ENCODE measurements at places on chromosomes 2 and 18.

- no peak for DNase-seq
Observed at GRCh38 chr2:9975805-9976447, 24.4 kb downstream of the GRHL1 start.

GRCh38 chr2:121860758-121861227 lies 105.3 kb downstream of the TSN start:
- DNase-seq: no peak

- no peak for DNase-seq
Observed at GRCh38 chr2:195579776-195580555, 77.1 kb upstream of the SLC39A10 start.

DNA sequence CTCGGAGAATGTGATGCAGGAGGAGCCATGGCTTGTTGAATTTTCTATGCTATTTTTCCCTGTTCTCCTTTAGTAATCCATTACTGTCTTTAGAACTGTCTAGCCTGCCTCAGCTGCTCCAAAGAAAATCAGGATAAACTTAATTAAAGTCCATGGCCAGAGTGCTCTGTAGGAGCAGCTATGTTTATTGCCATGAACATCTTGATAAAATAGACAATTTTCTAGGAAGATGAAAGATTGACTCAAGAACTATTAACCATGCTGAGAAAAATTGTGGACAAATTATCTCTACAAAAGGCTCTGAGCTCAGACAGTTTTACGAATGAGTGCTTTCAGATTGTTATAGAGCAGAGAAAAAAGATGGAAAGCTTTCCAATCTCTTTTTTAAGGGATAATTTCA lies 193.0 kb downstream of the TTC32 start:
- DNase-seq: no peak

GRCh38 chr2:239309398-239310245 lies 91.2 kb downstream of the HDAC4 start:
- no peak for DNase-seq
